ENCODE measurements at places on chromosomes 16 and 17.

GRCh38 chr17:28977659-28978355, 26.5 kb upstream of the PHF12 start:
- no peak for DNase-seq

- DNase-seq = no peak
These were observed 1.5 kb upstream of the CCDC57 start for GRCh38 chr17:82214012-82214628.

DNA sequence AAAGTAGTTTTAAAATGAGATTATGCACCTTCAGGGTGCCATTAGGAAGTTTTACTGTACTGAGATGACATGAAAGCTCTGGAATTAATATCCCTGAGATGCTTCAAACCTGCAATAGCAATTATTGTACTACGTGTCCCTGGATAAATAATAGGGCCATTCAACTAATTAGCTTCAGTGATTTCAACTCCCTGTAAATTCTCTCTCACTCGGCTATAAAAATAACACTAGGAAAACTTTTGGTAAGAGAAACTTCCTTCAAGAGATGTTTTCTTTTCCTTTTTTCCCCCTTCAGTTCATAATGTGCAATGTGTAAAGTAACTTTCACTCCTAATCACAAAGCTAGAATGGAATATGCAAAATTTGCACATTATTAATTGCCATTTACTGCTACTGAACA, 146.4 kb downstream of the SNX11 start:
- DNase-seq = no peak

DNA sequence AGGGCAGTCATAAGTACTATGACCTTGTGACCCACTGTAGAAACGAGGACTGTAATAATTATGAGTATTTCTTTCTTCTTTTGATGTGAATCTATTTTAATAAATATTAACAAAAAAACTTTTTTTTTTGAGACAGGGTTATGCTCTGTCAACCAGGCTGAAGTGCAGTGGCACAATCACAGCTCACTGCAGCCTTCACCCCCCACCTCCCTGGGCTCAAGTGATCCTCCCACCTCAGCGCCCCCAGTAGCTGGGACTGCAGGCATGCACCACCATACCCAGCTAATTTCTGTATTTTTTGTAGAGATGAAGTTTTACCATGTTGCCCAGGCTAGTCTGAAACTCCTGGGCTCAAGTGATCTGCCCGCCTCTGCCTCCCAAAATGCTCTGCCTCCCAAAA, 32.6 kb downstream of the SCPEP1 start:
- no peak for DNase-seq

GRCh38 chr17:49434821-49435670, 20.4 kb upstream of the PHB1 start:
- peak; percentile 64 for DNase-seq

DNA sequence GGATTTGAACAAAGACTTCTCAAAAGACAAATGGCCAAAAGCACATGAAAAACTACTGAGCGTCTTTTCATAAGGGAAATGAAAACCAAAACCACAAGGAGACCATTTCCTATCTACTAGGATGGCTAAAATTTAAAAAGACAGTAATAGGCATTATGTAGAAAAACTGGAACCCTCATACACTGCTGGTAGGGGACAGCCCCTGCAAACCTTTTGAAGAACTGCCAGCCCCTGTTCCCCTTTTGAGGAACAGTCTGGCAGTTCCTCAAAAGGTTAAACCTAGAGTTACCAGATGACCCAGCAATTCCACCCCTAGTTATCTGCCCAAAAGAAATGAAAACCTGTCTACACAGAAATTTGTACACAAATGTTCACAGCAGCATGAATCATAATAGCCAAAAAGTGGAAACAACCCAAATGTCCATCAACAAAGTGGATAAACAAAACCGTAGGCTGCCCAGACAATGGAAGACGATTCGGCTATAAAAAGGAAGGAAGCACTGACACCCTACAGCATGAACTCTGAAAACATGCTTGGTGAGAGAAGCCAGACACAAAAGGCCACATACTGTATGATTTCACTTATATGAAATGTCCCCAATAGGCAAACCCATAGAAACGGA, 22.9 kb downstream of the CDIP1 start:
- DNase-seq = peak; percentile 63

DNA sequence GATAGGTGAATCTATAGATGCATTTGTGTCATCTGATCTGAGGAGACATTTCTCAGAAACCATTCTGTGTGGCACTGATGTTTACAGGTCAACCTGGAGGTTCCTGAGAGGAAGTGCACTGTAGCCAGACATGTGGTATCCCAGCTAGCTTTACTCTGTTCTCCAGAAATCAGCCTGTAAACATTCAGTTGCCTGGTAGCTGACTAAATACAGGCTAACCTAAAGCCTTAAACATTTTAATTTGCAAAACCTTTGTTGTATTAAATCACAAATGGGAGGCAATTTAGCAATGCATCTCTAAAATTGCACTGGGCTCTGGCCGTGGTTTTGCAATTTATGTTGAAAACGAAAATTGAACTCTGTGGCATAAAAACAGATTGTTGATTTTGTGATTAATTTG, 207.6 kb downstream of the FTO start:
- no peak for DNase-seq

- DNase-seq = no peak
These were observed 334.9 kb downstream of the SHISA9 start for GRCh38 chr16:13236308-13236707.

- no peak for DNase-seq
These were observed 50.6 kb upstream of the NKD1 start for GRCh38 chr16:50497592-50497991.

- peak; percentile 73 for DNase-seq
These were observed 8.6 kb downstream of the USP32 start for GRCh38 chr17:60383379-60383778.

DNA sequence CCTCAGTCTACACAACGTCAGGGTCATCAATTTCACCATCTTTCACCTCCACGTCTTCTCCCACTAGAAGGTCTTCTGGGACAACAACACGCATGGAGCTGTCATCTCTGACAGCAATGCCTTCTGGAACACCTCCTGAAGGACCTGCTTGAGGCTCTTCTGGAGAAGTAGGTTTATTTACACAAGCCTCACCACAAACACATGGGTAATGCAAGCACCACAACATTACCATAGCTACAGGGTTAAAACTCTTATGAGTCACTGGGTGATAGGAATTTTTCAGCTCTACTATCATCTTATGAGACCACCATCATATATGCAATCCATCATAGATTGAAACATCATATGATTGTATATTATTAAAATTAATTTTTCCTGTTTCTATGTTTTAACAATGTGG, 215.4 kb downstream of the CHD9NB start:
- DNase-seq = no peak

DNA sequence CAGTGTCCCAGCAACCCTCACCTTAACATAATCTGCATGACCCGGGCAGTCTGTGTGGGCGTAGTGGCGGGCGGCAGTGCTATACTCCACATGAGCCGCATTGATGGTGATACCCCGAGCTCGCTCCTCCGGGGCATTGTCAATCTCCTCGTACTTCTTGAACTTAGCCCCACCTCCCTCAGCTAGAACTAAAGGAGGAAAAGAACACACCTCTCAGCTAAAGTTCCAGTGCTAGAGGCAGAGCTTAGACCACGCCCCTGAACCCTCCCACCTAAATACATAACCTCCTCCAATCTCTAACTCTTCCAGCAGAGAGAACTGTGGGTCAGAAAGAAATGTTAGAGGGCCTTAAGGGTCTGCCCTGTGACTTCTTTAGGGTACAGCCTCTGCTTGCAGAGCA, 855 bp downstream of the TUFM start:
- DNase-seq = peak; percentile 94

DNA sequence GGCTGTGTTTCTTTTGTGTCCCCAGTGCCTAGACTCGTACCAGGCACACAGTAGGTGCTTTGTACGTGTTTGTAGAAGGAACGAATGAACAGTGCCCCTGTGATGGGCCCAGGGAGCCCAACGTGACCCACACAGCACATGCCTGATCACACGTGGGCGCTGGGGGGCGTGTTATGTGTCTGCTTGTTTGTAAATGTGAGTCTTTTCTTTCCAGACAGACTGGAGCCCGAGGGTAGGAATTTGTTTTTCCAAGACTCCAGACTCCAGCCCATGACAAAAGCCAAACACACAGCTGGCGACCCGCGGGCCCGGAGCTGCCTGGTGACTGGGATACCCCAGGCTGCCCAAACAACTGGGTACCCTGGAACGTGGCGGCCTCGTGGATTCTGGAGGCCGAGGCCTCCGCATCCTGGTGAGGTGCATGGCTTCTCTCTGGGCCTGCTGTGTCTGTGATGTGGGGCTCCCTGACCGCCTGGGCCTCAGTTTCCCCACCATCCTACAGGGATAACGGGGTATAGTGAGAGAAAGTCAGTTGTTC, 14.9 kb upstream of the CBFA2T3 start:
- peak; percentile 47 for DNase-seq

GRCh38 chr16:83973581-83974385, 5.7 kb downstream of the NECAB2 start:
- no peak for DNase-seq

GRCh38 chr16:67653128-67653788, 6.8 kb downstream of the ACD start:
- no peak for DNase-seq

DNA sequence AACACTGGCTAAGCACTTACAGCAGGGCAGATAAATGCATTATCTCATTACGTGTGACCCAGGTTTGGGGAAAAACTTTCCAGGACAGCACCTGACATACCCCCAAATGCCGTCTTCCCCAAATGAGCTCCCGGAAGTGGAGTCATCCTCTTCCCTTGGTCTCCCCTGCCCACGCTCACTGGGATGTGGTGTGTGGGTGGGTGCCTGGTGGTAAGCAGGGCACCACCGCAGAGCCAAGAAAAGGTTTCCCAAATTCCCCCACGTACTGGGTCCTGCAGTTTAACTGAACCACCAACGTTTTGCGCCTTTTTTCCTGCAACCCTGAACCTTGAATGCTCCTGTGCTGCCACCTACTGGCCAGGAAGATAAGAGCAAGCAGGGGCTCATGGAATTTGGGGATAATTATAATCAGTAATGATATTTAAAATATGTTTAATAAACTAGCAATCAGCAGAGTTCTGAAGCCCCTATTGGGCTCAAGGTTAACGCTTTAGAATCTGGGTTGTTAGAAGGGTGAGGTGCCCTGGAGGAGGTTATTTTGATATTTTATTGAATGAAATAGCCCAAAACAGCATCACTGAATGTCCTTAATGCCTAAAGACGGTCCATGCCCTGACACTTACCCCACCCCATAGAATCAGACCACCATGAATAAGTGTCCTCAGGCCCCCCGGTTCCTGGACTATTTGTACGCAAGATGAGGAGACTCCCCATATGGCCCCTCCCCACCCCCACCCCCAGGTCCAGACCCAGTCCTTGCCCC, 8.0 kb downstream of the SPPL2C start:
- DNase-seq = peak; percentile 82

- no peak for DNase-seq
These were observed 16.6 kb downstream of the C16orf96 start for GRCh38 chr16:4572715-4573114.

DNA sequence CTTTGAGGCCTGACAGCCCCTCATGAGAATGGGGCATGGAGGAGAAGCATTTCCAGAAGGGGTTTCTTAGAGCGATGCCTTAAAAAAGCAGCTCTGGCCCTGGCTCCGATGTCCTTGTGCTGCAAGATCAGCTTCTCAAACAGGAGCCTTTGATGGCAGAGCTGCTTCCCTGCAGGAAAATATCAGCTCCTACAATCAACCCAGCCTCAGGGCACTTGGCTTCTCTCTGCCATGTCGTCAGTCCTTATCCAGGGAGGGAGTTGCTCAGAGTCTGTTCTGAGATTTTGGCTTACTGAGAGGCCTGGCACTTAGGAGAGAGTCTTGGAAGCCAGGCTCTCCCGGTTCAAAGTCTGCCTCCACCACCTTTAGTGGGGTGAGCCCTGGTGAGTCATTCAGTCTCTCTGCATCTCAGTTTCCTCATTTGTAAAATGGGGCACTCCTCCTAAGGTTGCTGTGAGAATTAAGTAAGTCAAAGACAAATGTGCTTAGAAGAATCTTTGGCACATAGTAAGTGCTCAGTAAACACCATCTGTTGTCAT, 184.4 kb downstream of the HAPSTR1 start:
- DNase-seq = no peak

- no peak for DNase-seq
These were observed 635 bp upstream of the AATF start for GRCh38 chr17:36947922-36948716.

DNA sequence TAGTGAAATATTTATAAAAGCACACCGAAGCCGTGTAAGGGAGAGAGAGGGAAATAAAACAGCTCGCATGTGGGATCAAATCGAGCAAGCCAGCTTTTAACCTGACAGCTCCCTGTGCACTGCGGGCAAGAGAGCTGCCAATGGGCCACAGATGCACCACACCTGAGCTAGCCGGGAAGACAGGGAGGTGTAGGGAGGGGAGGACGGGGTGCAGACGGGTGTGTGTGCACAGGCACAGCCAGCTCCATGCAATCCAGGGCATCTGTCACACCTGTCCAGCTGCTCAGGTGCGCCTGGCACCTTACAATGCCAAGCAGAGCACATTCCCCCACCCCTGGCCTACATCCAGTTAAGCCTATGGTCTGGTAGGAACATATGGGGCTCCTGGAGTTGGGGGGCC, 70.0 kb downstream of the C16orf78 start:
- no peak for DNase-seq

GRCh38 chr17:35849469-35850348, 19.0 kb downstream of the HEATR9 start:
- DNase-seq = peak; percentile 92

- no peak for DNase-seq
These were observed 77.4 kb downstream of the SKAP1 start for GRCh38 chr17:48352630-48353029.

GRCh38 chr17:40542558-40543411, 22.5 kb downstream of the CCR7 start:
- no peak for DNase-seq

DNA sequence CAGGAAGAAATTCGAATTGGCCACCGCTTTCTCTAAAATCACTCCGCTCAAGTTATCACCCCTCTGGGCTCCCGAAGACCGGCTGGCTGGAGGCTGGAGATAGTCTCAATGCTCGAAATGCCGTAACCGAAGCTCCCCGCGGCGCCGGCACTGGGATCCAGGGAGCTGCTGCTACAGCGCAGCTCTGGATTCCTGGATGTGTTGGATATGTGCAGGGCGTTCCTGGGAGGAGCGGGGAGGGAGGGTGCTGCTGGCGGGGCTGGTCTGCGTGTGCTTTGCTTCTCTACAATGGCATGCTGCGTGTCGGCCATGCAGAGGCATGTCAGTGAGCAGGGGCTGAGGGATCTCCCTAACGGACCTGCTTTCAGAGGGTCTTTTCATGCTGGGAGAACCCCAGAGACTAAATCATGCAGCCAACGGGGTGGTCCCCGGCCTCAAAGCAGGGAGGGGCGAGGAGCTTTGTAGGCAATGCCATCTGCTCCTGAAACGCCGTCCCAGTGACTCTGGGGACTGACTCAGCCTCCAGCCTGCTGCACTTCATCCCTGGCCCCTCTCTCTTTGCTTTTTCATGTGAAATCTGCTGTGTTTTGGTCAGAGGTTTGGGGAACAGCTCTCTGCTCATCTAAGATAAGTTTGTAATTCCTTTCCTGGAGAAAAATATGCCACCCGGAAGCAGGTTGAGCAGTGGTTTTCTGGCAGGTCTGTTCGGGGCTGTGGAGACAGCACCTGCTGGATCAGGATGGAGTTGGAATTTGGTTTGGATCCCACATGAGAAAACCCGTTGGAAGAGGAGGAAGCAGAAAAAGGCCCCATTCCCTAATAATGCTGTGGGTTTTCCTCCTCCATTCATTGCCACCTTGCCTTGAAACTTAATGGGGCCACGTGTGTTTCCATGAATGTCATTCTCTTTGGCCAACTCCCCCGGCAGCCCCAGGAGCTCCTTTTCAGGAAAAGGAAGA, 311.4 kb downstream of the SEC14L1 start:
- peak; percentile 54 for DNase-seq
